Astrocyte (in vitro differentiated cells and primary cell): ENCODE measurements at places on chromosomes 2 and 18.

- H3K27ac ChIP-seq, result no peak overlapping the region
- H3K4me1 ChIP-seq, result peaks cover 14% of the 10 kb centered on the region
- H3K36me3 ChIP-seq, result no peaks in the 10 kb centered on the region
- no peak overlapping the region for H3K4me3 ChIP-seq
- no peak for DNase-seq
Measured at GRCh38 chr2:45808294-45808800, 156.9 kb downstream of the PRKCE start.

- no peaks in the 10 kb centered on the region for H3K4me1 ChIP-seq
- no peaks in the 10 kb centered on the region for H3K27me3 ChIP-seq
- no peak overlapping the region for H3K27ac ChIP-seq
- no peak for DNase-seq
- no peaks in the 10 kb centered on the region for H3K36me3 ChIP-seq
Measured at GRCh38 chr2:37554155-37554510, 117.3 kb downstream of the CDC42EP3 start.

GRCh38 chr2:30807249-30807648, at the start of gene CAPN13:
Gene CAPN13, minus strand, starts transcription at chr2:30807446. Its CDS starts 20,121 bp downstream, at chr2:30787325.
- DNase-seq, result no peak
- no peaks in the 10 kb centered on the region for H3K36me3 ChIP-seq
- H3K27ac ChIP-seq, result no peak within 1 kb of the TSS
- H3K27me3 ChIP-seq, result no peaks in the 10 kb centered on the region
- no peaks in the 10 kb centered on the region for H3K4me1 ChIP-seq

DNA sequence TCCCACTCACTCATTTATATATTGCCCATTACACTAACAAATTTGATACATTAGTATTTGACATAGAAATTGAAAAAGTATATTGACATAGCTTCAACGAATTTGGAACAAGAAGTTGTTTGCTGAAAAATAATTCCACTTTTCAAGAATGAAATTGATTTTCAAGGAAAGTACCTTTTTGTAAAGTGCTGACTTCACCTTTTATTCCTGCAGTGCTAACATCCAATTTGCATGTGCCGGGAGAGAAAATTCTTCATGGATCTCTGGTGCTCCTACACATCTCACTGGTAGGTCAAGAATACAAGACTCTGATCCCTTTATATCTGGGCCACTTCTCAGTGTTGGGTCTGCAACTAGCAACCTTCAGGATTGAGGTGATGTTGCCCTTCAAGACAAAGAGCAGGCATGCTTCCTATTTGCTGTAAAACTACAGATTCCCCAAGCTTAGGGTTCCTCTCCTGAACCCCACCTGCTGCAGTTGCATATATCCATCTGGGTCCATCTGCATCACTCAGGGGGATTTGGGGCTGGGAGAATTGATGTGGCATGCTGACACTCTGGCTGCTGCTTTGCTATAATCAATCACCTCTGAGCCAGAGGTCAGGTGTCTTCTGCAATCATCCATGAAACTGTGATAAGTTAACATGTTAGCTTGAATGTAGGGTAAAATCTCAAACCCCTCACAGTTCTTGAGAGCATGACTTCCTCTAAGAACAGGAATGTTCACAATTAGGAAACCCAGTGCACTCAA, 108.4 kb upstream of the TTN start:
- H3K4me1 ChIP-seq, result no peaks in the 10 kb centered on the region
- H3K27me3 ChIP-seq, result no peaks in the 10 kb centered on the region
- H3K27ac ChIP-seq, result no peak overlapping the region
- H3K4me3 ChIP-seq, result no peak overlapping the region
- DNase-seq, result no peak

GRCh38 chr2:208255557-208256106, 761 bp upstream of the IDH1 start:
- peak overlapping the region; percentile 84 for H3K4me3 ChIP-seq
- H3K36me3 ChIP-seq, result peaks cover 19% of the 10 kb centered on the region
- no peak for DNase-seq

DNA sequence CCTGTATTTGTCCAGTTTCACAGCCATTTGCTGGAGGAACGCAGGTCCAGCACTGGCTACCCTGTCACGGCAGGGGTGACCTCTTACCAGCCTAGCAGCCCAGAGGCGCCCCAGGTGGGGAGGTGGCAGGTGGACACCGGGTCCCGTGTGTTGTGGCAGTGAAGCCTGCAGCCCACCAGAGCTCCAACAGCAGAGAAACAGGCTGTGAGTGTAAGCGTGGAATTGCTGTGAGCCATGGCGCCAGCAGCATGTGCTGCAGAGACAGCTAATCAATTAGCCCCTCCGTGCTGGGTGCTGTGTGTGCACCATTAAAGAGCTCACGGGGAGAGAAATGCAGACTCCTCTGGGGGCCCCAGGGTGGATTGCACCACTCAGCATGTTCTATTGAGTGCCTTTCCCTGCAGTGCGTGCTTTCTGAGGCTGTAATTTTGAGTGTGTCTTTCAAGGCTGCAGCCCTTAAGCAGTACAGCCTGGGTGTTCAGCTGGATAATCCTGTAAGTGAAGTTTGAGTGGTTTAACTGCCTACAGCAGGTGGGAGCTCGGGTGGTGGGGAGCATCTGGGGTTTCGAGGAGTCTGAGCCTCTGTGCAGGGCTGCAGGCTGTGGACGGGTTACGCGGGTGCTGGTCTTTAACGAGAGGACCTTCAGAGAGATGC, 15.9 kb downstream of the RTP5 start:
- no peak overlapping the region for H3K27ac ChIP-seq
- no peak for DNase-seq
- peaks cover 12% of the 10 kb centered on the region for H3K4me1 ChIP-seq
- H3K4me3 ChIP-seq, result no peak overlapping the region
- no peaks in the 10 kb centered on the region for H3K36me3 ChIP-seq

DNA sequence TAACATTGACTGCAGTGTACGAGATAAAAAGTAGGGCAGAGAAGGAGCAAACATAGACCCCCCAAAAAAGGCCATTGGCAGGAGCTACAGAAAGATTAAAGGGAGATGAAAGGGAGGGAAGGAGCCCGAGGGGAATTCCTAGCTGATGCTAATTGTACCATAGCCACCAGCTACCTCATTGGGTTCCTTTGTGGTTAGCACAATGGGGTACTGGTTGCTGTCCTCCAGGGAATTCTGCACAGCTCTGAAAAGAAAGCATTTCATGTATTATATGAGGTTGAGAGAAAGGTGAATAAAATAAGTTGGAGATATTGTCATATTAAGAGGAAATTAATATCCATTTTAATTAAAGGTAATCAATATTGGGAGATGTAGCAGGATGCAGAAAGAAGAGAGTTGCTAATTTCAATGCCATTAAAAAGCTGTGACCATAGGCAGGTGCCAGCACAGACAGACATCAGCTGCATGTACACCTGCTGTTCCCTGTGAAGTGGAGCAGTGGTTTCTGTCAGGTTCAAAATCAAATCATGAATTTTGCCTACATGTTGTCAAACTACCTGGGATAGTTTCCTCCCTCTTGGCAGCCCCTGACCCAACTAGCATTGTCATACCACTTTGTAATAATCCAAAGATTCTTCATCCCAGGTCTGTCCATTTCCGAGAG, 185.4 kb upstream of the DLGAP1 start:
- H3K27me3 ChIP-seq, result no peaks in the 10 kb centered on the region
- no peak overlapping the region for H3K4me3 ChIP-seq
- DNase-seq, result no peak
- H3K4me1 ChIP-seq, result no peaks in the 10 kb centered on the region
- H3K36me3 ChIP-seq, result no peaks in the 10 kb centered on the region
